ENCODE measurements at places on chromosomes 7 and 10. TPM values are rescaled to one million over a fixed set of nuclear protein-coding genes. Genes with fewer than 3 reads are reported as not detected.

DNA sequence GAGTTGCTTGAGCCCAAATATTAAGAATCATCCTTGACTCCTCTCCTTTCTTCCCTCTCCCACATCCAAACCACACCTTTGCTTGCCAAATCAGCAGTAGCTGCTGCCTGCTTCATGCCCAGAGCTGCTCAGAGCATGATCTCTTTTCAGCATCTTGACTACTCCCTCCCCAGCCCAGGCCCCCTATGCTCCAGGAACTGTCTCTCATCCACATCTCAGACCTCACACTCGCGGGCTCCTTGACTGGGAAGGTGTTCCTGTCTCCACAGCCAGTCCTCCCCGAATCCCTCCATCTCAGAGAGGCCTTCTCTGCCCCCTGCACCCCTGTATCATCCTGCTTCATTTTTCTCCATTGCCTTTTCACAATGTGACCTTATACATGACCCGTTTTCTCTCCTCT lies 157.0 kb downstream of the DNAJB6 start:
- DNase-seq, result no peak

DNA sequence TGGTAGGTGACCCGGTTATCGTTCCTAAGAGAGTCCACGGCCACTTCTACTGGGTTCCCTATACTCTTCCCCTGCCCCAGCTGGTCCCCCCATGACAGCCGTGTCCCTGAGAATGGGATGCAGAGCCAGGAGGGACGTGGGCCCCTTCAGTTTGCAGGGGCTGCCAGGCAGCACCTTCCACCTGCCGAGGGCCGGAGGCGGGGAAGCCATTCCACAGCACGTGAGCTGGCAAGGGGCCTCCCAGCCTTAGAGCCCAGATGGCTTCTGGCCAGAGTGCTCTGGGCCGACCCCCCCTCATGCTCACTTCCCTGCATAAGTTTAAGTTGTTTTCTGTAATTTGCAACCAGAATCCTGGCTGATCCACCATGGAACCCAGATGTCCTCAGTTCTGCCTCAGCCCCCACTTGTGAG lies 39.0 kb downstream of the DIP2C start:
- DNase-seq, result no peak

Gene GATAD1
- 27.4 TPM for polyA plus RNA-seq

Gene ZNF853
- polyA plus RNA-seq, result 13.2 TPM

Gene MRPS24
- polyA plus RNA-seq, result 125 TPM

Gene EN2
- polyA plus RNA-seq, result 0.06 TPM

GRCh38 chr7:131501422-131501821 lies 55.0 kb downstream of the PODXL start:
- no peak for DNase-seq

DNA sequence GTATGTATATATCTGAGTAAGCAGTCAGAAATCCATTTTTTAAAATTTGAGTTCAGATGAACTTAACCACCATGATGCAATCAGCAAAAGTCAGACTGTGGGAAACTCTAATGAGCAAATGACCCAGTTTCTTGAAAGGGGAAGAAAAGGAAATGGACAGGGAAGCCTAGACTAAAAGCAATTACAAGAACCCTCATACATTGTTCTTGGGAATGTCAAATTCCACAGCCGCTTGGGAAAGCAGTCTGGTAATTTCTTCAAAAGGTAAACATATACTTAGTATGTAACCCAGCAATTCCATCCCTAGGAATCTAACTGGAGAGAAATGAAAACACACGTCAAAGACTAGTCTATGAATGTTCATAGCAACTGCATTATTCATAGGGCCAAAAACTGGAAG lies 16.4 kb upstream of the FOXK1 start:
- DNase-seq, result no peak

DNA sequence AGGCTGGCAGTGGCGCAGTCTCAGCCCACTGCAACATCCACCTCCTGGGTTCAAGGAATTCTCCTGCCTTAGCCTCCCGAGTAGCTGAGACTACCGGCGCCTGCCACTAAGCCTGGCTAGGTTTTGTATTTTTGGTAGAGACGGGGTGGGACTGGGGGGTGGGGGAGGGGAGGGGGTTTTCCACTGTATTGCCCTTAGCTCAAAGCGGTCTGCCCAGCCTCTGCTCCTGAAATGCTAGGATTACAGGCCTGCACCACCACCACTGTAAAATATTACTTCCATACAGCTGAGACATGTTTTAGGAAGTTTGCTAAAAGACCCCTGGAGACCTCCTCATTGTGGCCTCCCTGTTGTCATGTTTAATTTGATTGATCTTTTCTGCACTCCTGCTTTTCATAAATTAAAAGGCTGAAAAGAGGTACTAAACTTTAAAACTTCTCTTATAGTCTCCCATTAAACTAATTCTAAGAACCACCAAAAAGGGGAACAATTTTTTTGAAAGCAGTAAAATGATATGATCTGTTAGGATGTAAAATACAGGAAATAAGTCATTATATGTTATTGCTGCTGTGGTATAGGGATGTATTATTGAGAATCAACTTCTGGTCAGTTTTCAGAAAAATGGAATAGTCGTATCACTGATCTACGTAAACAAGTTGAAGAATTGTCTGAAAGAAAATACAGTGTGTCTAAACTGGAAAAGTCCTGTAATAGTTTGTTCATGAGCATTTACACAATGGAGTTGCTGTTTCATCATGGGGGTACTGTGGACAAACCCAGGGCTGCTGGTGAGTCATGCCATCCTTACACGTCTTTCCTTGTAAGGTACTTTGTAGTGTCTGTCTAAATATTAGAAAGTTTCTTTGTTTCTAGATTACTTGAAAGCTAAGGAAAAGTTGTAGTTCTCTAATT lies 72.9 kb upstream of the TMEM248 start:
- no peak for DNase-seq

DNA sequence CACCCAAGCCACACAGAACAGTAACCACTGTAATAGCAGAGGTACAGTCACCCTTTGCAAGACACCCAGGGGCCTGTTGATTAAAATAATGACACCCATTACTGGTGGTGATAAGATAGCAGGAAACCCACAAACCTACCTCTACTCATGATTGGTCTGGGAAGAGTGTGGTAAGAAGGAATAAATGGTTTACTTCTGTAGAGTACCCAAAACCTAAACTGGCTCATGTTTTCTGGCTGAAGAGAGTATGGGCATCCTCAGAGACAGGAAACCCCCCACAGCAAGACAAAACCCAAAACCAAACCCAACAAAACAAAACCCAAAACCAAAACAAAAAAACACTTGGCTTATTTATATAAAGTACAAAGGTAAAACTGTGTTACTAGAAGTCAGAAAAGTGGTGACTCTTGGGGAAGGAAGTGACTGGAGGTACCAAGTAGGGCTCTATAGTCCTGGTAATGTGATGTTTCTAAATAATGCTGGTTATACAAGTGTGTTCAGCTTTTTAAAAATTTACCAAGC lies 15.5 kb upstream of the DNAJB12 start:
- no peak for DNase-seq

GRCh38 chr7:77657427-77658224 lies 38.6 kb upstream of the RSBN1L start:
- DNase-seq, result peak; percentile 18

GRCh38 chr7:106023369-106024322 lies 60.6 kb downstream of the CDHR3 start:
- DNase-seq, result no peak

Gene CARD11
- polyA plus RNA-seq, result 5.4 TPM

DNA sequence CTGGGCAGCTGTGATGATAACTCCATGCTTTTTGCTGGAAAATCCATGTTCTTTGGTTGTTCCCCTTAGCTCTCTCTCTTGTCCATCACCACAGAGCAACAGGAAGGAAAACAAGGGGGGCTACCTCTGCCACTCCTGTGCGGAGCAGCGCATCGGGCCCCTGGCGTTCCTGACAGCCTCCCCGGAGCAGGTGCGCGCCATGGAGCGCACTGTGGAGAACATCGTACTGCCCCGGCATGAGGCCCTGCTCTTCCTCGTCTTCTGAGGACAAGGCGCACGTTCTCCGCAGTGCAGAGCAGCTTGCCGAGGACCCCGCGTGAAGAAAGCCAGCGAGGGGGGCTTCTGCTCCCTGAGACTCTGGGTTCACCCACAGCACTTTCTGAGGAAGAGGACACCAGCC lies 40.3 kb downstream of the IL15RA start:
- DNase-seq, result no peak

DNA sequence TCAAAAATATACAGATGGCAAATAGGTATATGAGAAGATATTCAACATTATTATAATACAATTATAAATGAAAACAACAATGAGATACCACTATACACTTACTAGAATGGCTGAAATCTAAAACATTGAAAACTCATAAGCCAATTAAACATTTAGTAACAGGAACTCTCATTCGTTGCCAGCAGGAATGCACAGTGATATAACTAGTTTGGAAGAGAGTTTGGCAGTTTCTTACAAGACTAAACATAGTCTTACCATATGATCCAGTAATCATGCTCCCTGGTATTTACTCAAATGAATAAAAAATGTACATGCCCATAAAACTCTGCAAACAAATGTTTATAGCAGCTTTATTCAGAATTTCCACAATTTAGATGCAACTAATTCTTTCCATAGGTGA lies 476.2 kb upstream of the COBL start:
- no peak for DNase-seq

Gene AKR1D1
- not detected for polyA plus RNA-seq

Gene FBXO24
- polyA plus RNA-seq, result 0.57 TPM

- DNase-seq, result no peak
Observed at GRCh38 chr10:76982671-76983070, 654.9 kb downstream of the KCNMA1 start.

Gene TMEM213
- polyA plus RNA-seq, result not detected

- no peak for DNase-seq
Observed at GRCh38 chr7:98573816-98574215, 43.3 kb upstream of the NPTX2 start.

DNA sequence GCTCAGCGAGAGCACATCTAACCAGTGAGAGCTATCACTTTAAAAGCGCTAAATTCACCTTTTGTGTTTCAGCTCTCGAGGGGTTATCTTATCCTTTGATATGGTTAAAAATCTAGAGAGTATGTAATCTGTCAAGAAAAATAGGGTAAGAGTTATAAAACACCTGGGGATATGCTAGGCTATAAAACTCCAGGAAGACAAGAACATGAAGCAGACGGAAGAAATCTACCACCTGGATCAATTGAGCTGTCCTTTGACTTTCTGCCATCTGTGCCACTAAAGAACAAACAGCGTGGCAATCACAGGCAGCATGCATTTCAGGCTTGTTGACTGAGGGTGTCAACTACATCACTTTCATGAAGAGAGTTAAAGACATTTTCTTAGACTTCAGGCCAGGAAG lies 83.1 kb downstream of the ZNF248 start:
- no peak for DNase-seq

DNA sequence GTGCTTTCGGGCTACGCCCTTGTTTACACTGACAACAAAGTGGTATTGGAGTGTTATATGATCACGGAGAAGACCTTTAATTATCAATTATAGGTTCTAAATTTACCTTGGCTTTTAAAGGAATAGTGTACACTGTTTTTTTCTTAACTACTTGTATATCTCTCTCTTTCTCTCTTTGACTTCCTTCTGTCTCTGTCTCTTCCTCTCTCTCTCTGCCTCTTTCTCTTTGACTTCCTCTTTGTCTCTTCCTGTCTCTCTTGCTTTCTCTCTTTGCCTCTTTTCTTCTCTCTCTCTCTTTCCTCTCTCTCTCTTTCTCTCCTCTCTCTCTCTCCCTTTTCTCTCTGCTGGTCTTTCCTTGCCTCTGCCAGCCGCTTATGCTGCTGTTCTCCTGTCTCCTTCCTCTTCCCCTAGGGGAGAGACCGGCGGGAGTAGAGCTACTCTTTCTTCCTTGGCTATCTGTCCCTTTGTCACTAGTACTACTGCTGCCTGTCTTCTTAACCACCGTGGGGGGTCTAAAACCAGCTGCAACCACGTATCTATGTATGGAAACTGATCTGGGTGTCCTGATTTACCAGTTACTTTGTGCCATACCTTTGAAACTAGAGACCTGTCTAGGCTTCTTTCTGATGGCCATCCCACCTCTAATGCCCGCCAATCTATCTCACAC lies 36.9 kb upstream of the GSDME start:
- no peak for DNase-seq

GRCh38 chr10:78260141-78260540 lies 226.5 kb downstream of the RPS24 start:
- DNase-seq, result peak; percentile 26

Gene DNMBP
- polyA plus RNA-seq, result 26.2 TPM

GRCh38 chr10:83801983-83802382 lies 337.3 kb upstream of the GHITM start:
- no peak for DNase-seq

DNA sequence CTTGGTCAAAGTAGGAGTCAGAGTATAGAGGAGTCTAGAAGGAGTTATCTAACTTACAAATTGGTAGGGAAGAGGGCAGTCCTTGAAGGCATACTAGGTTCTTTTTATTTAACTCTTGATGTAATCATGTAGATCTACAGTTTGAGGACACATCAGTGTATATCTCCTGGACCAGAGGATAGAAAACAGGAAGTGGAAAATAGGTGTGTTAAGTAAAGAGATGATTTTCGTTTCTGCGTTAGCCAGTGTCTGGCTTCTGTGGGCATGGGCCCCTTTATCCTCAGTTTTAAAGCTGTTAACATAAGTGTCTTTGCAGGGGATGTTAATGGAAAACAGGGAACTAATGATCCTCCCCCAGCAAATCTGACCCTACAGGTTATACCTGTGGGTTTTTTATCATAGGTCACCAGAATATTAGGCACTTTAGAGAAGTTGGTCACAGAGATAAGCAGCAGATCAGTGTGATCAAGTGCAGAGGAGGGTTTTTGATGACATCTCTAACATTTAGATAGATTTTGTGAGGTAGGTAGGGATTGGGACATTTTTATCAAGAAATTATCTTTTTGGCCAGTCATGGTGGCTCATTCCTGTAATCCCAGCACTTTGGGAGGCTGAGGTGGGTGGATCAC lies 58.6 kb upstream of the PRSS1 start:
- no peak for DNase-seq

Gene C10orf67
- polyA plus RNA-seq, result not detected

DNA sequence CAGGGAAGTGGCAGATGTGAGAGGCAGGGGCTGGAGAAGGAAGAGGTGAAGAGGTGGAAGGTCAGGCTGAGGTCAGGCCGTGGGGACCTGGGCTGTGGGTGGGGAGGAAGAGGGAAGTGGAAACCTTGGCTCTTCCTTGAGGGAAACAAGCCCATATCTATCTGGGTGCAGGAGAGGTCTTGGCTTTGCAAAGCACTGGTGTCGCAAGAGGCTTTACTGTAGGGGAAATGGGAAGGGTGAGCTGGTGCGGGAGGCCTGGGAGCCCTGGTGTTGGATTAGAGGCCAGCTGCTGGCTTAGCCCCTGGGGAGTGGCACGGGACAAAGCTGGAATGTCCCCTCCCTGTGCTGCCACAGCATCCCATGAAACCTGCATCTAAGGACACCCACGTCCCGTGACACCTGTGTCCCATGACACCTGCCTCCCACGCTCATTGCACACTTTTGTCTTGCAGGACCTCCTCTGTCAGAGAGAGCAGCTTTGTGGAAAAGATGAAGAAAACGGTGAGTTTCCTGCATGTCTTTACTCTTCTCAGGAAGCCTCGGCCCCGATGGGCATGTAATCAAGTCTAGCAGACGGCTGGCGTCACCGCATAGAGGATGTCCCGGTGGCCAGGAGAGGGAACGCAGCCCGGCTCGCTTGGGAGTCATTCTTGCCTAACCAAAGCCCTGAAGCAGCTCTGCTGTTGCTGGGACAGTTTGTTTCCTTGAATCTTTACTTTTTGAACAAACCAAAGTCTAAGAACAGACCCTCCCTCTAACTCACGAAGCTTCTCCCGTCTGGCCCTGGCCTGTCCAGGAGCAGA lies 22.2 kb downstream of the TMEM120A start:
- DNase-seq, result no peak

Data from urinary bladder (tissue), 4 donors.